NCI-H1048 (cell line): ENCODE measurements at places on chromosomes 3 and 15.

DNA sequence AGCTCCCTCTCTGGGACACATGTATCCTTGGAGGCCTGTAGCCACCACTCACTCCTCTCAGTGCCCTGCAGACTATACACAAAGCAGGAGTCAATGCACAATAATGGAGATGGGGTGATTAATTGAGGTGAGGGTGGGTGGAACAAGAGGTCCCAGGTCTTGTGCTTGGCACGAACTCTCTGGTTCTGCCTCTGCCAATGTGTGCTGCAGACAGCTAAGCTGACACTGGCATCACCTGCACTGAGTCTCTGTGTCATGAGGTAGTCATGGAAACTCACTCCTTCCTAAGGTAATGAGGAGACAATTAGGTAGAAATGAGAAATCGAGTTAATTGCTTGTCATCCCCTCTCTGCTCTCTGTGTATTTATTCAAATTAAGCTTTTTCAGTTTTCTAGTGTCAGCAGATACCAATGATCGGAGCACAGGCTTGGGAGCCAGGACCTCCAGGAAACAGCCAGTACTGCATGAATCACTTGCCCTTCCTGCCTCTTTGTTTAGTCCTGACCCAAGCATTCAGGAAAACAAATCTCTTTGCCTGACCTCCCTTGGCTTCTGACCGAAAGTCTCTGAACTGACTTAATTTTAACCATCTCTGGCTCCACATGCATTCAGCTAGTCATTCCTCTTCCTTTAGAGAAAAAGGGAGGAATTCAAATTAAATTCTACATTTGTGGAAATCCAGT, 56.7 kb downstream of the DRD3 start:
- DNase-seq = no peak

DNA sequence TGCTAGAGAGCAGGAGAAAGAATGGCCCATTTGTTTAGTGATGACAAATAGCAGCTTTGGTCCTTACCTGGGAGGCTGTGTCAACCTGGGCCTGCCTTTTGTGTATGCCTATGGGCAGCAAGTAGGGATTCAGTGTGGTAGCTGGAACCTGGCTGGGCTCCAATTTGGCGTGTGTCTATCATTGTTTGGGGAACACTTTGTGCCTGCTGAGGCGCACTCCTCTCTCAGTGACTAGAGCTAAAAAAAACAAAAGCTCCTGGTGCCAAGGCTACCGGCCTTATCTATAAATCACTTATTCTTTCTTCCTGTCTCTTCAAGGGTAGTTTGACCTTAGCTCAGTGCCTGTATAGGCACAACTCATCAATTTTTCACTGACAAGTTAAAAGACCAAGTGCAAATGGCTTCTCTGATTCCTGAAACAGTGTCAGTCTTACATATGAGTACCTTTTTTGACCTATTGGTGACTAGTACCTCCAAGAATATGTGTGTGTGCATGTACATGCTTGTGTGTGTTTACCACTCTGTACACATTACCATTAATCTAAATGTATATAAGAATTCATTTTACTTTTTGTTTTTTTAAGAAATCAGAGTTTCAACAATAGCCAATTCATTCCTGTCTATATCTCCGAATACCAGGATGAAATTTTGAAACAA, 54.6 kb downstream of the GMNC start:
- no peak for DNase-seq

DNA sequence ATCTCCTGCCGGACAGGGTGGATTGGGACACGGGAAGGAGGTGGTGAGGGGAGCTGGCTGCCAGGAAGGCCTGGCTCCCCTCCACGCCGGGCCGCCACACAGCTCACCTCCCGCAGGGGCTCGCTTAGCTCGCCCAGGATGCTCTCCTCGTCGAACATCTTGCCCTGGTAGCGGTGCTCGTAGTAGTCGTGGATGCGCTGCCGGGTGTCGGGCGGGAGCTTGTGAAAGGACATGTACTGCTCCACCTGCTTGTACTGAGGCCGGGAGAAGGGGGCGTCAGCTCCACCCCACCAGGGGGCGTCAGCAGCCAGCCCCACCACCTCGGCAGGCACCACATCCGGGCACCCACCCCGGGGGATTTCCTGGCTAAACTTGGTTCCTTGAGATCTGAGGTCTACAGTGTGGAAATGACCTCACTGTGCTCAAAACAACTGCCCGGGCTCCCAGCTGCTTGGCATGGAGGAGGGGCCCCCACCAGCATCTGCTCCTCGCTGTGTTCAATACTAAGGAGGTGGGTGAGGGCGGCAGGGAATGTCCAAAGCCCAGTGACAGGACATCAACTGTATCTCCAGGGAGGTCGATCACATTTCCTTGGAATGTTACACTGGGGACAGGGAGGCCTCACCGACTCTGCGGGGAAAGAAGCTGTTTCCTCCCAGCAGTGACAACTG, 43.4 kb downstream of the HCN4 start:
- DNase-seq = no peak

- no peak for DNase-seq
These were observed 42.0 kb downstream of the GSK3B start for GRCh38 chr3:120052225-120052624.

- no peak for DNase-seq
These were observed 160.0 kb downstream of the TBL1XR1 start for GRCh38 chr3:177037241-177037640.

- no peak for DNase-seq
These were observed 10.5 kb upstream of the EIF4A2 start for GRCh38 chr3:186772701-186773417.

GRCh38 chr3:146746190-146746589, 141.0 kb upstream of the PLSCR5 start:
- no peak for DNase-seq

DNA sequence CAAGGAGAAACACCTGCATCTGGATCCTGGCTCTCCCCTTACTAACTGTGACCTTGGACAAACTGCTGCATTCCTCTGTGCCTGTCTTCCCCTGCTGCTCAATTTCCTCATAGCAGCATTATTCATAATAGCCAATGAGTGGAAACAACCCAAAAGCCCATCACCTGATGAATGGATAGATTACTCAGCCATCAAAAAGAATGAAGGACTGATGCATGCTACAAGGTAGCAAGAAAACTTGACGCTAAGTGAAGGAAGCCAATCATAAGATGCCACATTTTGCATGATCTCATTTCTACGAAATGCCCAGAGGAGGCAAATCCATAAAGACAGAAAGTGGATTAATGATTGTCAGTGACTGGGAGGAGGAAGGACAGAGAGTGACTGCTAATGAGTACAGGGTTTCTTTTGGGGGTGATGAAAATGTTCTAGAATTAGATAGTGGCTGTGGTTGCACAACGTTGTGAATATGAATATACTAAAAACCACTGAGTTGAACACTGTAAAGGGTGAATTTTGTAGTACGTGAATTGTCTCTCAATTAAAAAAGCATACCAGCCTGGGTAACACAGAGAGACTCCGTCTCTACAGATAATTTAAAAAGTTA, 11.2 kb downstream of the IGDCC4 start:
- no peak for DNase-seq

GRCh38 chr3:109548192-109548938, 211.0 kb upstream of the DPPA4 start:
- DNase-seq = no peak

GRCh38 chr3:49534581-49535441, 19.5 kb upstream of the BSN start:
- no peak for DNase-seq

GRCh38 chr3:111769110-111769991, 89.7 kb upstream of the PHLDB2 start:
- no peak for DNase-seq

GRCh38 chr3:85077018-85077417, 118.2 kb downstream of the CADM2 start:
- DNase-seq = no peak

DNA sequence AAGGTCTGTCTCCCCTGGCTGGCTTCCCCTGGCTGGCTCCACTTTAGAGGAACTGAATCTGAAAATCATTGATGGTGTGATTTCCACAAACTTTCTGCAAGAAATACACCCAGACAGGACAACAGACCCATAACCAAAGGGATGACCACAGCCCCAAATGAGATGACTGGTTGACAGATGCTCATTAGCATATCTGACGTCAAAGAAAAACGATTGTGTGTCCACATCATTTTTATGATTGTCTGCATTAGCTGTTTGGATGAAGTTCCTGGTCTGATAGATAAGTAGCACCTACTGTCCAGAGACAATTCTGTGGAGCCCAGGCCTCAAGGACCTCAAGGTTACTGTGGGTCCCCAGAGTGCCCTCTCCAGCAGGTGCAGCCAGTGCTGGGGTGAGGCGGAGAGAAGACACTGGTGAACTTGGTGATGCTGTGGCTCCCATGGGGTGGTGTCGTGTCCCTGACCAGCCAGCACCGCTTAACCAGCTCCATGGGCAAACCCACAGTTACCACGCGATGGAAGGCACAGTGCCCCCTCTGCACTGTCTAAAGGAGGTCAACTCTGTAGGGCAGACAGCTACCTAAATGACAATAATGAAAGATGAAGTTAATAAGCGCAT, 127.4 kb downstream of the NSMCE3 start:
- no peak for DNase-seq

DNA sequence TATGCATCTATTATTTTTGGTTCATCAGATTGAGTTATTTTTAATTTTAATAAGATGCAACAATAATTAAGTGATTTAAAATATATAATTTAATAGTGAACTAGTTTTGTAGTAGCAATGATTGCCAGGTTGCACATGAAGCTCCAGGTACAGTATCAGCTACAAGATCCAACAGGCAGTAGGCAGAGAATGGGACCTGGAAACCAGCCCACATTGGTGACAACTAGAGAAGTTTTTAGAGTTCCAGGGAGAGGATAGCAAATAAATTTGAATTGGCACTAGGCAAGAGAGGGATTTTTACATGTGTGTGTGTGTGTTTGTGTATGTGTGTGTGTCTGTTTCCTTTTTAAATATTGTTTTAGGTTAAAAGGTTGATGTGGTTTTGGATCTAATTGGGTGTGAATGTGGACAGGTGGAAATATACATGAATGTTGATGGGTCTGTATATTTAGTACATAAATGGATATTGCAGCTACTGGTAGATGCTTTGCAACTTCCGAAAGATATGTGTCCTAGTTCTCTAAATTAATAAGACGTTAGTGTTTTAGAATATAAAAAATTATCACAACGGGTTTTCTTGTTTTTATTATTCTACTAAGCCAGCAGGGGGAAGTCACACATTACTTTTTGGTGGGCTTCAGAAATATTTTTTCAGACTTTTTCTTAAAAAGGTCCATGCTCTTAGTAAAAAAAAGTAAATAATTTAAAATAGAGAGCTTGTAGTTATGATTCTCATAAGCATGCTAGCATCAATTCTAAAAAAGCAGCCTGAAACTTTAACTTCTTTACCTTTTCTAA, 110.1 kb upstream of the GBE1 start:
- no peak for DNase-seq

GRCh38 chr15:86690566-86690965, 610.9 kb downstream of the AGBL1 start:
- DNase-seq = no peak

DNA sequence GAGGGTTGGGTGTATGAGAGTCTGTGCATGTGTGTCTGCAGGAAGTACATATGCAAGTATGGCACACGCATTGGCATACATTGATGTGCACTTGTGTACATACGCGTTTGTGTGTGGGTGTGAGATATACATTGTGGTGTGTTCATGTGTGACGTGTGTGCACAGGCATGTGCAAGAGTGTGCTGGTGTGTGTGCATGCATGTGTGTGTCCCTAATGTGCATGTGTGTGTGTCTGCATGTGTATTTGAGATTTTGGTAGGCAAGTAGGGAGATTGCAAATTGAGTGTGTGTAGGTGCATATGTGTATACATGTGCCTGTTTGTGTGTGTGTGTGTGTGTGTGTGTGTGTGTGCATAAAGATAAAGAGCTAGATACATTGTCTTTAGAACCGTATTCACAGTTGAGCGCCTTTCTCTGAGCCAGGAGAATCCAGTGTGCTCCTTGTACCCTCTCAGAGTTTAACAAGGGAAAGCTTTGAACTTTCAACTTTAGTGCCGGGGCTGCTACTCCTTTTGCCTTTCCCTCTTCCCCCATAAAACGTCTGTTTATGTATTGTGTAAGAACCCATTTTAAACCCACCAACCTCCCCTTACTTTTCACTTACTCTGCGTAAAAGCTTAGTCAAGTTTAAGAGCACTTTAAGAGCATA, 152.4 kb upstream of the CHL1 start:
- DNase-seq = no peak

GRCh38 chr3:152193673-152194267, 75.0 kb upstream of the MBNL1 start:
- no peak for DNase-seq

- DNase-seq = no peak
These were observed 45.3 kb downstream of the TCF12 start for GRCh38 chr15:56963710-56964109.

DNA sequence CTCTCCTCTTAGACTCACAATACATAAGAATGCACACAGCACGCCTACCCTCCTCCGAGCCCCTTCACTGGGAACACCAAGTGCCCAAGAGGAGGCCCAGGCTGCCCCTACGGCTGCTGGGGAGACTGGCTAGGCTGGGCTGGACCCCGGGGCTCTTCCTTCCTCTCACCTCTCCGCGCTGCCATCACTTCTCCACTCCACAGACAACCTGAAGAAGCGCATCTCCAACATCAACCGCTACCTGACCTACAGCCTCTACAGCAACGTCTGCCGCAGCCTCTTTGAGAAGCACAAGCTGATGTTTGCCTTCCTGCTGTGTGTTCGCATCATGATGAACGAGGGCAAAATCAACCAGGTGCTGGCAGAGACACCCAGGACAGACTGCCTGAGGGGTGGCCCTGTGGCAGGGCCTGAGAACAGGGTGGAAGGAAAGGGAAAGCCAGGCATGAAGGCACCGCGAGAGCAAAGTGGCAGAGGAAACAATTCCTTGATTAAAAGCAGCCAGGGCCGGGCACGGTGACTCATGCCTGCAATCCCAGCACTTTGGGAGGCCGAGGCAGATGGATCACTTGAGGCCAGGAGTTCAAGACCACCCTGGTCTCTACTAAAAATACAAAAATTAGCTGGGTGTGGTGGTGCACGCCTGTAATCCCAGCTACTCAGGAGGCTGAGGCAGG, 51.6 kb downstream of the SEMA3G start:
- DNase-seq = no peak

DNA sequence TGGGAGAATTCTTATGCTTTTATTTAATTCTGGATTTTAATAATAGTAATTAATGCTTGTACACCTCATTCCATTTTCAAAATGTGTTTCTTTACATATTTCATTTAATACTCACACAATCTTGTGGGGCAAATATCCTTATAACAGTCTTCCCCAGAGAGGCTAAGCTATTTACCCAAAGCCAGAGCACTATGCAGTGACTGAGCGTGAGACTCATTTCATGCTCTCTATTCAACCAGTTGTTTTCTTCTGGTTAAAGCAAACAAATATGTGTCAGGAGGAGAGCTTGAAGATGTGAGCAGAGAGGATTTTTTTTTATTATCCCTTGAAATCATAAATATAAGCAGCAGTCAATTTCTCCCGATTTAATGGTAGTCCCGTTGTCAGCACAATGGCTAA, 548.3 kb upstream of the TBL1XR1 start:
- DNase-seq = no peak

DNA sequence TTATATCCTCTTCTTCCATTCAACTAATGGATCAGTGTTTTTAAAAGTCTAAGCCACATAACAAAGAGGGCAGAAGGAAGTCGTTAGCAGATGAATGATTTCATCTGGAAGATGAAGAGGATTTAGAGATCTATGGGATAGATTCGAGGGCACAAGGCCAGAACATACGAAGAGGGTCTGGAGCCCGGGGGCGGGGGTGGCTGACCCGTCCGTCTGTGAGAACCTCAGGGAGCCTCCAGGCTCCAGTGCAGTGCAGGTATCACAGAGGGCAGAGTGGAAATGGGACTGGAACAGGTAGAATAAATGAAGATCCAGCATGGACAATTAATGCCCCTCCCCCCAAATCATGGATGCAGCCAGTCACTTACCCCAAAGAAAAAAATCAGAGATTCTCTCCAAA, 1.5 kb upstream of the GOLGA8B start:
- DNase-seq = no peak
